ENCODE measurements at places on chromosomes 16 and 17.
A peak's percentile ranks its signal among the peaks of the same experiment; 100 is the strongest.

DNA sequence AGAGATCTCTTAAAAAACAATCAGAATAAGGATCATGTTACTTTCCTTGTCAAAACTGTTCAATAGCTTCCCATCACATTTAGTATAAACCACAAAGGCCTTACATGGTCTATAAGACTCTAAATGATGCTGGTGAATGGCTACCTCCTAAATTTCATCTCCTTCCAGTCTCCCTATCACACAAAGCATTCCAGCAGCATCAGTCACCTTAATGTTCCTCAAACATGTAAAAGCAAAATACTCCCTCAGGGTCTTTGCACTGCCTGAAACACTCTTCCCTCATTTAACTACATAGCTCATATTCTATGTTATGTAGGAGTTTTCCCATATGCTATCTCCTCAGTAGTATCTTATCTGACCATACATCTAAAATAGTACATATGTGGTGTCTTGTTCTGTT is 53.5 kb upstream of the INTS2 start:
- DNase-seq = no peak

GRCh38 chr17:50480854-50481490 is 2.3 kb downstream of the RSAD1 start:
- DNase-seq = no peak

DNA sequence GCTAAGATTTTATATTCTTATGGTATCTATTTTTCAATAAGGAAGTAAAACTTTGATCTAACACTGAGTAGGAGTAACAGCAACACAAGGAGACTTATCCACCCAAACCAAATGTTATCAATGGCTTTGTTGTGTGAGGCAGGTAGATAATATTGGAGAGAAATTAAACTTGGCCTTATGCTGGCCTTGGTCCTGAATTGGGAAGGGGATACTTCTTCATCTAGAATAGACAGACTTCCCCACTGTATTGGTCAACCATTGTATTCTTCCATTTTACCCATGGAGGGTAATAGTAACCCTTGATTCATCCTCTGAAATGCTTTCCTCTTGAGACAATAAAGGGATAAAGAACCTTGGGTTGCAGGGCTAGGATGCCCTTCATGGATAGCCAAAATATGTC is 76.3 kb upstream of the ANKFN1 start:
- DNase-seq = no peak

DNA sequence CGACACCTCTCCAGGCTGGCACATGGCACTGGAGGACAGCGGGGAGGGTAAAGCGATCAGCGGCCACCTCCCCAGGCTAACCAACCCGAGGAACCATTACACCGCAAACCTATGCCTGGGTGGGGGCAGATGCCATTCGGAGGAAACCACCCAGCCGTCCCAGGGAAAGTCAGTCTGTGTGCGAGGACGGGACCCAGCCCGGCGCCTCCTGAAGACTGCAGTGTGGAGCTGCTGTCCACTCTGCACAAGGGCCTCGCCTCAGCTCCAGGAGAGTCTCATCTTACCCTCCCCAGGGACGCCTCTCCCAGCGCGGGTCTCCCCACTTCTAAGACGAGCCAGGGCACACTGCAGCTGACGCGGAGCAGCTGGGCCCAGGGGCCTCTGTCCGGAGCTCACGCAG is 8.0 kb downstream of the SLC38A10 start:
- DNase-seq = no peak

- DNase-seq = no peak
Measured at GRCh38 chr16:4698321-4699045, 5.1 kb downstream of the NUDT16L1 start.

- no peak for DNase-seq
Measured at GRCh38 chr17:6430769-6431168, 4.2 kb downstream of the AIPL1 start.

DNA sequence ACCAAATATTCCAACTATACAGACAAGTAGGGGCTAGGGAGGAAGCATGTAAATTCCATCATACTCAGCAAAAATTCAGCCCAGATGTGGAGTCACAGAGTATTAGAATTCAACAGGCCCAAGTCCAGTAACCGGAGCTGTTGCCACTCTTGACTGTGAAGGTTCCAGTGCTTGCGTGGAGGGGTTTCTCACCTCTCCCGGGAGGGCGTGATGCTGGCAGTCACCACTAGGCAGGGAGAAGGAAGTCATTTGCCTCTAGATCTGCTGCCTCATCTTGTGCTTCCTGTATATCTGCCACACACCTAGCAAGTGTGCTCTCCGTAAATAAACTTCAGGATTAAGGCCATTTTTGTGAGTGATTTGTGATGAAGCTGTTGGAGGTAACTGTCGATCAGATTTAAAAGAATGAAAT is 1.0 kb upstream of the CKLF start:
- DNase-seq = peak; percentile 44

DNA sequence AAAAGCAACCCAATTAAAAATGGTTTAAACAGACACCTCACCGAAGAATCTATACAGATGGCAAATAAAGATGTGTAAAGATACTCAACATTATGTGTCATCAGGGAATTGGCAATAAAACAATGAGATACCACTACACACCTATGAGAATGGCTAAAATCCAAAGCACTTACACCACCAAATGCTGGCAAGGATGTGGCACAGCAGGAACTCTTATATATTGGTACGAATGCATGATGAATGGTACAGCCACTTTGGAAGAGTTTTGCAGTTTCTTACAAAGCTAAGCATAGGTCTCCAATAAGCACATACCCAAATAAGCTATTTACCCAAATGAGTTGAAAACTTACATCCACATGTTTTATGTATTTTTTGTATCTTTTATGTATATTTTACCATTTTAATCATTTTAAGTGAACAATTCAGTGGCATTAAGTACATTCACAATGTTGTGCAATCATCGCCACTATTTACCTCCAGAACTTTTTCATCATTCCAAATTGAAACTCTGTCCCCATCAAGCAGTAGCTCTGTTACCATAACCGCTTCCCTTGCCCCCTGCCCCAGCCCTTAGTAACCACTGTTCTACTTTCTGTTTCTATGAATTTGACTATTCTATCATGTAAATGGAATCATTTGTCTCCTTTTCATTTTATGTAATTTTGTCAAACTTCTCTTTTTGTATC is 6.7 kb upstream of the ALDH3A2 start:
- no peak for DNase-seq

GRCh38 chr17:82097184-82097918 is 685 bp downstream of the FASN start:
- peak; percentile 33 for DNase-seq

GRCh38 chr16:61313931-61314330 is 722.3 kb downstream of the CDH8 start:
- DNase-seq = no peak

DNA sequence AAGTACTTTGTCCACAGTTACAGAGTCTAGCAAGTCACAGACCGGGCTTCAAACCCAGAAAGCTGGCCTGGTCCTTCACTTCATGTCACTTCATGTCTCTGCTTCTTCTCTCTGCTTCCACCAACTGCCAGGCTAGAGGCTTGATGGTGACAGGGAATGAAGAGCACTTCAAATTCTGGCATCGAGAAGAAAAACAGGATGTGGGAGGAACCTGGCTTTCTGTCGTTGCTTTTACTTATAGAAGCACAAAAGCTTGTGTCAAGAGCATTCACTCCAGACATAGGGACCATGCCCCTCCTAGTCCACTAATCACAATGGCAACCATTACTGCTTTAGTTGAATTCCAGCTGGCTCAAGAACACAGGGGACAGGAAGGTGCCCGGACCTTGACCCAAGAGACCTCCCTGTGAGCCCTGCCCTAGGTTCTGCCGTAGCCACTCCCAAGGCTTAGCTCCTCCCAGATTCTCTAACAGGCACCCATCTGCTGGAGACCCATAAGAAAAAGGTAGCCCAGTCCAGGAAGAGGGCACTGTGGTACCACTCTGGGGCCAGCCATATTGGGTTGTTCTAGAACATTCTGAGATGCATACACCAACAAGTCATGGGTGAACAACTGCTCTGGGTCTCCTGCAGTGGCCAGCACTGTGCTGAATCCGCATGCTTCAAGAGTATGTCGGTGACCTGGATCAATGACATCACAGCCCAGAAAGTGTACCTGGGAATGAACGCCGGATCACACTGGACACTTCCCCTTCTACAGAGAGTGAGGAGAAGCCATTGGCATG is 181.8 kb downstream of the C16orf95 start:
- no peak for DNase-seq

DNA sequence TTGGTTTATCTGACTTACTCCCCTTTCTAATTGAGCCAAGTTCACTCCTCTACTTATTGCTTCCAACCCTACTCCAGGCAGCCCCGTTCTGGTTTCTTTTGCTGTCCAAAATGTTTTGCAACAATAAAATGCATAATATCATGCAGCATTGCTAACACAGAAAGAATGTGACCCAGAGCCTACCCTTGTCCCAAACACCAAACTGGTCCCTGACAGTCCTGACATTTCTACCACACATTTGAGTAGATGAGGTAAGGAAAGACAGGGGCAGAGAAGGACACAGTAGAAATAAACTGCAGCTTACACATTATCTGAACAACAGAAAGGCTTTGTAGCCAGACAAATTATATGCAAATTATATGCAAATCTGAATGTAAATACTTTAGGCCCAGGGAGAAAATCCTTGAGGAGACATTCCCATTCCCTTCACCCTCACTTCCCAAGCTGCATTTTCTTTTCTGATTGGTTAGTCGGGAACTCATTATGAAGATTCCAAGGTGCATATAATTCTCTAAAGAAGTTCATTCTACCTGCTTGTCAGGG is 31.6 kb downstream of the SOX9 start:
- no peak for DNase-seq

DNA sequence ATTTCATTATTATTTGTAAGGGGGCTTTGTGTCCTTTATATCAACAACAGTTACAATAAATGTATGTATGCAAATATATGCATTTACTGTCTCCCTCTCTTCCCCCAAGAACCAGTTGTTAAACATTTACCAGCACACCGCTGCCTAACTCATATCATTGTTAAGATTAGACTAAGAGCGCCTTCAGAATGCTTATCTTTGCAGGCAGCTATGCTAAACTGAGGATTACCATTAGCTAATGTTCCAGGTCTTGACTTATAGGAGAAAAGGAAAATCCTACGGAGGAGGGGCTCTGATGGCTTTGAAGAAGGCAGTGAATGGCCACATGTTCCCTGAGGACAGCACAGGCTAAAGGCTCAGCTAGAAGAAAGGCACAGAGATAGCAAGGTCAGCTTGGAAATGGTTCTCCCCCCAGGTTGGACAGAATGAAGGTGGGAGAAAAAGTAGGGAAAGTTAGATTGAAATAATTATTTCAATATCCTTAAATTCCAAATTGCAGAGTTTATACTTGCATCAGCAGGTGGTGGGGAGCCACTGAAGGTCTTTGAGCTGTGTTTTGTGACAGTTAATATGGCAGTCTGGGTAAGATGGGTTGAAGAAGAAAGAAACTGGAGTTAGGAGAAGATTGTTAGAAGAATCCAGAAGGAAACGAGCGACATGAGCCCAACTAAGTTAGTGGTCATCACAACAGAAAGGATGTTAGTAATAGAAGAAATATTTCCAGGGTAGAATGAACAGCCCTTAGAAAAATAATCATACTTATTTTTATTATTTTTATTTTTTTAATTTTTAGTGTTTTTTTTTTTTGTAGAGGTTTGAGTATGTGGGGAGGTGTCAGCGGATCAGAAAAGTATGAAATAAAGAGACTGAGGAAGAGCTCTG is 87.0 kb upstream of the MAF start:
- DNase-seq = no peak

DNA sequence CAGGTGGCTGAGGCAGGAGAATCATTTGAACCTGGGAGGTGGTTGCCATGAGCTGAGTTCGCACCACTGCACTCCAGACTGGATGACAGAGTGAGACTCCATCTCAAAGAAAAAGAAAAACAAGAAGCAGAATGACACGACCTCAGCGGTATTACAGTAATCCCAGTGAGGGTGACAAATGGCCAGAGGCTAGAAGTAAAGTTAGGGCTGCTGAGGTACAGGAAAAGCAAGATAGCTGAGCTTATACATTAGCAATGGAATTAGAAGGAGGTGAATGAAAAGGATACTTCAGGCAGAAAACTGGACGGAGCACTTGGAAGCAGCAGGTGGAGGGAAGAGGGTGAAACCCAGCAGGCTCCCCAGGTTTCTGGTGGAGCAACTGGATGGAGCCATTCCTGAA is 26.1 kb upstream of the AMZ2 start:
- no peak for DNase-seq

GRCh38 chr16:56277075-56277474 is 85.8 kb downstream of the GNAO1 start:
- no peak for DNase-seq

GRCh38 chr16:4369007-4369733 is 2.5 kb upstream of the VASN start:
- no peak for DNase-seq

DNA sequence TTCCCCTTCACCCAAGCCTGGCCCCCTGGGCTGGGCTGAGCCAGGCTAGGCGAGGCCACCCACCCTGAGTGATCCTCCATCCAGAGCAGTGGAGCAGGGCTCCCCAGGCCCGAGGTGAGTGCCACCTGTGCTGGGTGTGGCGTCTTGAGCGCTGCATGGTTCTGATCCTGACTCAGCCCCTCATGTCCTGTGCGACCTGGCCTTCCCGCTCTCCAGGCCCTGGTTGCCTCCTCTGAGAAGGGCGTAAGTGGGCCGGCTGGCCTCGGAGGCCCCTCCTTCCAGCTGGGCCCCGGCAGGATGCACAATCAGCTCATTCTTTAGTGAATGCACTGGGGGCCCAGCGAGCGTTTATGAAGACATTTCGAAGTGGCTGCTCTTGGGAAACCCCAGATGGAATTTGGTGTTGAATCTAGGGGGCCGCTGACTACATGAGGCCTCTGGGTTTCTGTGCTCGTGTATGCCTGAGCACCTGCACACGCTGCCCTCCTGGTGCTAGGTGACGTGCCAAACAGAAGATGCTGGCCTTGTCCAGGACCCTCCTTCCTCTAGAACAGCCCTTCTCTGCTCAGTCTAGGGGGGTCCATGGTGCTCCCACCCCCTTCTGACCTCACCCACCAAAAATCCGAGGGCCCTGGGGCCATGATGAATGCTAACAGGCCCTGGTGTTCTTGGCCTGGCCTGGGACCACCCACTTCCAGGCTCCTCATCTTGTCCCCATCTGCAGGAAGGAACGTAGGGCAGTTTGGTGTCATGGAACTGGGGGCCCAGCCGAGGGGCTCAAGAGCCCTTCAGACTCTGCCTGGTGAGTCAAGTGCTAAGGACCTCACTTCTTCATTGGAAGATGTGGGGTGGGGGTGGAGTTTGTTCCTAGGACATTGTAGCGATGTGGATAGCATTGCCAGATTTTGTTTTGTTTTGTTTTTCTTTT is 3.6 kb upstream of the TMEM92 start:
- DNase-seq = no peak

DNA sequence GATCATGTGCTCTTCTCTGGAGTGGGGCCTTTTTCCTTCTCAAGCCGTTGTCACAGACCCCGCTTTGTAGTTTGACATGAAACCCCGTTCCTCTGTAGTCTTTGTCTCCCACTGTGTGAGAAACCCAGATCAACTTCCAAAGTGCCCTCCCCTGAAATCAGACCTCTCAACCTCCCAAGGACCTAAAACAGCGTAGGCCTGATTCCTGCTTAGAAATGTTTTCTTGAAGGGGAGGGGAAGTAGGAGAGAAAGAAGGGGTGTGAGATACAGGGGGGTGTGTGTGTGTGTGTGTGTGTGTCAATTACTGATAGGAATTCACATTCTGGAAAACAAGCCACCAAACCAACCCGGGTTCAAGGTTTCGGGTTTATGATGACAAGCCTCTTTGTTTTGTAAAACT is 1.4 kb downstream of the UBE2O start:
- no peak for DNase-seq

- DNase-seq = no peak
Measured at GRCh38 chr16:87721622-87722585, 43.9 kb downstream of the KLHDC4 start.
